GM23338 (cell line): ENCODE measurements at places on chromosomes 11 and 22.

GRCh38 chr11:24078018-24078417 is 418.8 kb upstream of the LUZP2 start:
- no peak for DNase-seq

GRCh38 chr22:27568265-27568664 is 233.3 kb downstream of the MN1 start:
- no peak for DNase-seq

DNA sequence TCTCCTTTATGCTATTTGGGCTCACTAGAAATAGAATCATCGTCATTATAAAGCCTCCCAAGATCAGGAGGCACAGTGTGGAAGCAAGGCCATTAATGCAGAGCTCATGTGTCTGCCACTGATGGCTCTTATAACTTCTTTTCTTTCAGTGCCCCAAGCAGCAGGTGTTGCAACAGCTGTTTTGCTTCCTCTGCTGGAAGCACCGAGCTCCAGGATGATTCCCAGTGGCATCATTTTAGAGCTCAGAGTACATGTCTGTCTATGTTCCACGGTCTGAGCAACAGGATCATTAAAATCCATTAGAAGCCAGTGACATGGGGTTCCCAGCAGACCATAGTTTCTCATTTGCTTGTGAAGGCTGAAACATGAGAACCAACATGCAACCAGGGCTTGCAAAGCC is 803.0 kb upstream of the FAT3 start:
- DNase-seq, result no peak

DNA sequence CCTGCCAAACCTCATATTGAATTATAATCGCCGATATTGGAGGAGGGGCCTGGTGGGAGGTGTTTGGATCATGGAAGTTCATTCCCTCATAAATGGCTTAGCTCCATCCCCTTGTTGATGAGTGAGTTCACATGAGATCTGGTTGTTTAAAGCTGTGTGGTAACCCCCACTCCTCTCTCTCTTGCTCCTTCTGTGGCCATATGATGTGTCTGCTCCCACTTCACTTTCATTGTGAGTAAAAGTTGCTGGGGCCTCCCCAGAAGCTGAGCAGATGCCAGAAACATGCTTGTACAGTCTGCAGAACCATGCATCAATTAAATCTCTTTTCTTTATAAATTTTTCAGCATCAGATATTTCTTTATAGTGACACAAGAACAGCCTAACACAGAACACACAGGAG is 929.0 kb upstream of the FAT3 start:
- no peak for DNase-seq

DNA sequence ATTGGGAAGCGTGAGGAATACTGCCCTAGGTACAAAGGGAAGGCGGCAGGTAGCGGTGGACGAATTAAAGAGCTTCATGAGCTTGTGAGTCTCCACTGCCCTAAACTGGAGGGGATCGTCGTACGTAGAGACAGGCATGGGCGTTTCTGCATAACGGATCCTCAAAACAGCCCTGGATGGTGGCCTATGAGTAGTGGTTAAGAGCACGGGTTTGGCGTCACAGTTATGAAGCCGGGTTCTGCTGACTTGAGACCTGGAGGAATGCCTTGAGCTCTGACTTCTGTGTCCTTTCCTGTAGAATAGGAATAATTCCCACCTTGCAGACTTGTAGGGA is 335 bp downstream of the TMEM138 start:
- peak; percentile 48 for DNase-seq

- DNase-seq, result no peak
Observed at GRCh38 chr11:17263769-17264168, 12.8 kb upstream of the NUCB2 start.

DNA sequence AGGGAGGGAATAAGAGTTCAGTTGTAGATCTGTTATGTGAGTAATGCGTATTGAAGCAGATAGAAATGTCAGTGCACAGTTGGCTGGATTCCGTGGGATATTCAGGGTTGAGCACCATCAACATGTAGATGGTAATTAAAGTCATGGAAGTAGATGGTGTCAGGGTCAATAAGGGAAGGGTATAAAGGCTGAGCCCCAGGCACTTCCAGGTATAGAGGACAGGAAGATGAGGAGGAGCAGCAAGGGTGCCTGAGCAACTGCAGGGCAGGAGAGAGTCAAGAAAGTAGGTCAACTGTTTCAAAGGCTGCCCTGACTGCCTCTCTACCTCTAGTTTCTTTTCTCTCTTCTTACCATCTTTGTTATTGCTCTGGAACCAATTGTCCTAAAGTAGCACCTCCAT is 85.9 kb downstream of the MICAL2 start:
- no peak for DNase-seq
